ENCODE measurements at places on chromosomes 13 and 19. TPM values are rescaled to one million over a fixed set of nuclear protein-coding genes. Genes with fewer than 3 reads are reported as not detected.
A peak's percentile ranks its signal among the peaks of the same experiment; 100 is the strongest.

Gene LMO7
- total RNA-seq = 293 TPM

Gene SIGLEC5
- not detected for total RNA-seq

Gene MCEMP1
- total RNA-seq = not detected

DNA sequence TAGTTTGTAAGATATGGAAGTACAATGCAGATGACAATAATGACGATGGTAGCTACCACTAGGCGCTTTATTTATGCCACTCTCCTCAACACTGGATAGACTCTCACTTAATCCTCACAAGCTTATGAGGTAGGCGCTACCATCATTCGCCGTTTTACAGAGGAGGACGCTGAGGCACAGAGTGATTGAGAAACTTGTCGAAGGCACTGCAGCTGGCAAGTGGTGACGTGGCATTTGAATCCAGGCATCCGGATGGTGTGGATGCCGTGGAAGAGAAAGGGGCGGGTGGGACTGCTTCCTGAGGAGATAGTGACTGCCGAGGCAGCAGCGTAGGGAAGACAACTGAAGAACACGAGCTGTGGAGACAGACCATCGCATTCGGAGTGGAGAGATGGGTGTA lies 1.3 kb upstream of the RPS9 start:
- no peak overlapping the region for H3K4me3 ChIP-seq
- DNase-seq = no peak
- H3K27me3 ChIP-seq = no peaks in the 10 kb centered on the region
- peaks cover 46% of the 10 kb centered on the region for H3K36me3 ChIP-seq
- peaks cover 33% of the 10 kb centered on the region for H3K4me1 ChIP-seq

- no peak overlapping the region for H3K27ac ChIP-seq
- H3K27me3 ChIP-seq = no peaks in the 10 kb centered on the region
- H3K36me3 ChIP-seq = no peaks in the 10 kb centered on the region
- H3K4me1 ChIP-seq = no peaks in the 10 kb centered on the region
- H3K4me3 ChIP-seq = no peak overlapping the region
These were observed 60.1 kb downstream of the DCT start for GRCh38 chr13:94419304-94419924.

- H3K4me1 ChIP-seq = peaks cover 46% of the 10 kb centered on the region
- DNase-seq = no peak
- peak overlapping the region; percentile 2 for H3K4me3 ChIP-seq
- no peak overlapping the region for H3K27ac ChIP-seq
These were observed 2.3 kb downstream of the NCCRP1 start for GRCh38 chr19:39199025-39199424.

- H3K27ac ChIP-seq = no peak overlapping the region
- no peaks in the 10 kb centered on the region for H3K27me3 ChIP-seq
- no peak for DNase-seq
- no peaks in the 10 kb centered on the region for H3K36me3 ChIP-seq
- no peak overlapping the region for H3K4me3 ChIP-seq
- no peaks in the 10 kb centered on the region for H3K4me1 ChIP-seq
These were observed 69.9 kb downstream of the RUBCNL start for GRCh38 chr13:46317120-46317519.

Gene NLRP12
- total RNA-seq = not detected

Gene MAP4K1
- total RNA-seq = 3.6 TPM

DNA sequence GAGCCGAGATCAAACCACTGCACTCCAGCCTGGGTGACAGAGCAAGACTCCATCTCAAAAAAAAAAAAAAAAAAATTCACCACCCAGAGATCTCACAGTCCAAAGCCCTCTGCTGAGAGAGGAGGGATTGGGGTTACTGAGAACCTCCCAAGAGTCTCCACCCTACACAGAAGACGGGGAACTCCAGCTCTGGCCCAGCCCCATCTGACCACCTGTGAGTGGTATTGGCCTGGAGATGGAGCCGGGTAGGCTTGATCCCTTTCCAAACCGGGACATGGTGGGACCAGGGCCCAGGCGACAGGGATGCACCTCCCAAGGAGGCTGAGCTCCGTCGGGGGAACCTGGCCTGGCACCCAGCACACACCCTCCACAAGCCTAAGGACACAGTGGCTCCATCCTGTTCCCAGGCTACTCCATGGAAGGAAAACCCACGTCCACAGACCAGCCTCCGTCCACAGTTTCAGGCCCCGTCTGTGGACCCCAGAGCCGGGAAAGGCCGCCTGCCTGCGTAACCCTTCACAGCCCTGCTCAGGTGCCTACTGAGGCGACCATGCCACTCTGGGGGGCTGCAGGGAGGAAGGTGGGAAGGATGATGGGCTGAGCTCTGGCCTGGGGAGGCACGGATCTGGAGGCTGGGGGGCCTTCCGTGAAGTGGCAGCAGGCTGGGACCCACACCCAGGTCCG lies 1.8 kb downstream of the TMEM259 start:
- H3K27me3 ChIP-seq = no peaks in the 10 kb centered on the region
- peaks cover 56% of the 10 kb centered on the region for H3K4me1 ChIP-seq
- H3K36me3 ChIP-seq = peaks cover 1% of the 10 kb centered on the region
- DNase-seq = no peak
- H3K27ac ChIP-seq = peak overlapping the region; percentile 52
- H3K4me3 ChIP-seq = peak overlapping the region; percentile 86

GRCh38 chr19:38671654-38672053 lies 24.2 kb downstream of the ACTN4 start:
- no peaks in the 10 kb centered on the region for H3K36me3 ChIP-seq
- peak overlapping the region; percentile 100 for H3K27ac ChIP-seq
- DNase-seq = no peak
- H3K27me3 ChIP-seq = no peaks in the 10 kb centered on the region

DNA sequence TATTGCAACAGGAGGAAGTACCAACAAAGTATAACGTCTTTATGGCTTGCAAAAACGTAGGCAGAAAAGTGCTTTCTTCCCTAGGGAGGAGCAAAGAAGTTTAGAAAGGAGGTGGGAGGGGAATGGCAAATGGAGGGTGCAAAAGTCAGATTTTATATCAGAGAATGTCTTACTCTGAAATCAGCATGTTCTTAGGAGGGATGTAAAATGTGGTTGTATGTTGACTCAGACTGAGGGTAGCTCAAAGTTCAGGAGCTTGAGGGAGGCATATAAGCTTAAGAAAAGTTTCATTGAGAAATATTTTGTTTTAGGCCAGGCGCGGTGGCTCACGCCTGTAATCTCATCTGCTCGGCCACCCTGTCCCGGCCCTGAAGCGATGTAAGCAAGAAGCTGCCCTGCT lies 1.7 kb downstream of the ZNF90 start:
- H3K27ac ChIP-seq = no peak overlapping the region
- no peak for DNase-seq
- H3K4me1 ChIP-seq = peaks cover 22% of the 10 kb centered on the region
- no peaks in the 10 kb centered on the region for H3K36me3 ChIP-seq
- H3K27me3 ChIP-seq = no peaks in the 10 kb centered on the region

DNA sequence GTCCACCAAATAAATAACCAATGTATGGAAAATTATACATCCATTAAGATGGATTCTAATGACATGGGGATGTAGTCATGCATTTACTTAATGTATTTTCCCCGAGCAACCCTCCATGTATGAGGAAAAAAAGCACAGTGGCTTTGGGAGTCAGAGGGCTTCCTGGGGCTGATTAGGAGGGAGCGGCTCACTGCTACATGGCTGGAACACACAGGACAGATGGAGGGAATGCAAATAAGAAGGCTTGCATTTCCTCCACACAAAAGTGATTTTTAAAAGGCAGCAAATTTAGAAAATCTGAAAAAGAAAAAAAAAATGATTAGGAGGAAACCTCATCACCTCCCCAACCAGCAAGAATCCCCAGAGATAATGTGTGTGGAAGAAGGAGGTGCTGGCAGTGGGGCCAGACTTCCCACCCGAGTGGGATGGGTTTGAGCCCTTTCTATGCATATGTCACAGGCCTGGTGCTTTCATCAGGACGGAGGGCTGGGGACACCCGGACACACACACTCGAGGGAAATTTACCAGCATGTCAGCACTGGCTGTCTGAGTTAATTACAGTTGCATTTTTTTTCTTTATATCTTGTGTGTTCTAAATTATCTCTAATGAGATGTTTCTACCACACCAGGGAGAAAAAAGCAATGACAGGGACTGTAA lies 118.9 kb downstream of the USP12 start:
- no peaks in the 10 kb centered on the region for H3K27me3 ChIP-seq
- no peak for DNase-seq
- no peak overlapping the region for H3K27ac ChIP-seq
- H3K36me3 ChIP-seq = no peaks in the 10 kb centered on the region

- H3K4me1 ChIP-seq = peaks cover 20% of the 10 kb centered on the region
- H3K4me3 ChIP-seq = no peak overlapping the region
- DNase-seq = no peak
- H3K27me3 ChIP-seq = peaks cover 8% of the 10 kb centered on the region
These were observed 2.2 kb downstream of the KCNC3 start for GRCh38 chr19:50327013-50327412.

GRCh38 chr13:19604306-19604705 lies 29.2 kb upstream of the MPHOSPH8 start:
- H3K36me3 ChIP-seq = no peaks in the 10 kb centered on the region
- H3K4me1 ChIP-seq = peaks cover 8% of the 10 kb centered on the region
- no peaks in the 10 kb centered on the region for H3K27me3 ChIP-seq
- no peak overlapping the region for H3K27ac ChIP-seq
- H3K4me3 ChIP-seq = no peak overlapping the region

GRCh38 chr19:58558066-58558622 lies at the start of gene UBE2M:
TSS of gene UBE2M (minus strand) at chr19:58558611. CDS start at chr19:58558381, 230 bp downstream.
- peak within 1 kb of the TSS; percentile 84 for H3K4me3 ChIP-seq
- peaks cover 58% of the 10 kb centered on the region for H3K4me1 ChIP-seq
- H3K27ac ChIP-seq = peak within 1 kb of the TSS; percentile 100
- H3K27me3 ChIP-seq = no peaks in the 10 kb centered on the region
- H3K36me3 ChIP-seq = peaks cover 24% of the 10 kb centered on the region

DNA sequence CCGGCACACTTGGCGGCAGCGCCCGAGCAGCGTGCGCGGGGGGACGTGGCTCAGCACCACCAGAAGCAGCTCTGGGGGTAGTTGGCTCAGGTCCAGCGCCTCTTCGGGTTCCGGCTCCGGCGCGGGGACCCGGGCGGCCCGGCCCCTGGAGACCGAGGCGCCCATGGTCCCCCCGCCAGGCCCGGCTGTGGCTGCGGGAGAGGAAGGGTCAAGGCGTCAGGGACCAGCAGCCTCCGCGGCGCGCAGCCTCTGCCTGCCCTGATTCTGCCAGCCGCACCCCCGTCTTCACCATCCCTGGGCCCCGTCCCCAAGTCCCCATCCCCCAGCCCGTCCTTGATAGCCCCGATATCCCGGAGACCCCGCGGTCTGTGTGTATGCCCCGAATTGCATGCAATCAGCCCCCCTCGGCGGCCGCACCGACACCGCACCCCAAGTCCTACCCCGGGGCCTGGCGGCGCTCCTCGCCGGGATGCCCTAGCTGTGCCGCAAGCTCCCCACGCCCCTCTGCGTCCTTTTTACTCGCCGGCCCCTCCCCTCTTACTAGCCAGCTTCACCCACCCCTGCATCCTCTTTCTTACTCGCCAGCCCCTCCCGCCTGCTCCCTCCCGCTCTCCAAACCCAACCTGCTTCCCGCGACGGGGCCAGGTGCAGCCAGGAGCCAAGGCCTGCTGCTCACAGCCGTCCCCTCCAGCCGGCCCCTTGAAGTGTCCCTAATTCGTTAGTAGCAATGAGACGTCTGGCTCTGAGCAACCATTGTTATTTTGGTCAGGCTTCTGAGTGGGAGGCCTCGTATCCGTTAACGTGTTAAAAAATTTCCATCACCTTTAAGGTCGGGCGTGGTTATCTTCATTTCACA lies at the start of gene FBXO27:
Gene FBXO27 (minus strand): TSS at position 487 of the 856 bp plus-strand sequence. CDS start 322 bp downstream, at position 165.
- peaks cover 19% of the 10 kb centered on the region for H3K4me1 ChIP-seq
- H3K27ac ChIP-seq = peak within 1 kb of the TSS; percentile 90
- no peaks in the 10 kb centered on the region for H3K36me3 ChIP-seq
- H3K4me3 ChIP-seq = peak within 1 kb of the TSS; percentile 60

Gene OR10H4
- total RNA-seq = not detected

- DNase-seq = no peak
- H3K4me1 ChIP-seq = peaks cover 13% of the 10 kb centered on the region
- H3K36me3 ChIP-seq = no peaks in the 10 kb centered on the region
- H3K4me3 ChIP-seq = no peak overlapping the region
These were observed 2.4 kb downstream of the FBN3 start for GRCh38 chr19:8146877-8147581.

DNA sequence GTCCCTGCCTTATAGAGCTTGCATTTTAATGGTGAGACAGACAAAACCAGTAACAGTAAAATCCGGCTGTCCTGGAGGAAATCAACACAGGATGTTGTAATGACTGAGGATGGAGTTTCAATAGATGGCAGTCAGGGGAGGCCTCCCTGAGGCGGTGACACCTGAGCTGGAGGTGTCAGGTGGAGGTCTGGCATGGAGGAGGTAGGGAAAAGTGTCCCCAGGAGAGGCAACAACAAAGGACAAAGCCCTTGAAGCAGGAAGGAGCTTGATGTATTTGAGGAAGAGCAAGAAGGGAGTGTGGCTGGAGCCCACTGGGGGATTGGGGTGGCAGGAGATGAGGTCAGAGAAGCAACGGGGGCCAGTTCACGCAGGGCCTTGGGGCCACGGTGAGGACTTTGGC lies 7.8 kb downstream of the GRIN2D start:
- DNase-seq = no peak
- no peak overlapping the region for H3K4me3 ChIP-seq
- H3K27ac ChIP-seq = no peak overlapping the region
- peaks cover 7% of the 10 kb centered on the region for H3K4me1 ChIP-seq
- no peaks in the 10 kb centered on the region for H3K36me3 ChIP-seq
- peaks cover 42% of the 10 kb centered on the region for H3K27me3 ChIP-seq

DNA sequence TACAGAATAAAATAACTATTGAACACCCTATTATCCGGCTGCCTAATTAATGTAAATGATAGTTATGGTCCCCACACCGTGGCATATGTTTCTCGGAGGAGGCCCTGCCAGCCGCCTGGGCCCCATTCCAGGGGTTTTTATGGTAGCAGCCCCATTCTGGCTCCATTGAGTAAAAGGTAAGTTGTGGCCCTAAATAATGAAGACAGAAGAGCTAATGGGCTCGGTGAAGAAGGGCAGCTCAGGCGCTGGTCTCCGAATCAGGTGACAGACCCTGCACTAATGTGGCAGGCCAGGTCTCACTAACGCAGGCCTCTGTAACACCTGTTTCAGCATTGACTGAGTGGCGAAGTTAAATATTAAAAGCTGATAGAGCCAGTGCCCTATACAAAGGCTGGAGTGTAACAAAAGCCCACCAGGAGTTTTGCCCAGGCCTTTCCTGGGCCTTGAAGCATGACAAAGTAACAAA lies 19.1 kb downstream of the POP4 start:
- H3K4me1 ChIP-seq = peaks cover 2% of the 10 kb centered on the region
- DNase-seq = no peak
- H3K4me3 ChIP-seq = no peak overlapping the region

Gene KIR2DL3
- total RNA-seq = not detected

- no peaks in the 10 kb centered on the region for H3K36me3 ChIP-seq
- no peak overlapping the region for H3K4me3 ChIP-seq
- no peaks in the 10 kb centered on the region for H3K4me1 ChIP-seq
- H3K27ac ChIP-seq = no peak overlapping the region
- DNase-seq = no peak
- no peaks in the 10 kb centered on the region for H3K27me3 ChIP-seq
These were observed 133.2 kb downstream of the LMO7 start for GRCh38 chr13:75769141-75769905.

Gene PCDH8
- not detected for total RNA-seq
